ENCODE measurements at places on chromosomes 2 and 18.

- no peak for DNase-seq
These were observed 43.7 kb downstream of the FRZB start for GRCh38 chr2:182822733-182823132.

- DNase-seq = no peak
These were observed 323.4 kb upstream of the RBMS1 start for GRCh38 chr2:160816916-160817499.

DNA sequence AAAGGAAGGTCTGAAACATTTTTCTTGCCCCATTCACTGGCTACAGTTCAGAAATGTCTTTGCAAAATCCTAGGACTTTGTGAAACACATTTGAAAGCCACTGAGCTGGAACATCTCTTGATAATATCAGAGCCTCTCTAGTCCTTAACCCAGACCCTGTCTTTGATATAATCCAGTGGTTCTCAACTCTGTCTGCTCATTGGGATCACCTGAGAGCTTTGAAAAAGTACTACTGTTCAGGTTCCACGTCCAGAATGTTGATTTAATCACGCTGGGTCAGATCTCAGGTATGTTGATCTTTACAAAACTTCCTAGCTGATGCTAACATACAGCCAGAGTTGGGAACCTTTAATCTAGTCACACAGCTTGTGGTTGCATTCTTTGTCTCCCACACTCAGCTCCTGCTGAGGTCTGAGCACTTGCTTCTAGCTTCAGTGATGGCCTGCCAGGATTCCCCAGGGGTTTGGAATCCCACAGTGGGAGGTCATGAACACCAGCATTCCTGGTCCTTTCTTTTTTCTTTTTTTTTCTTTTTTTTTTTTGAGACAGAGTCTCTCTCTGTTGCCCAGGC, 262.7 kb downstream of the SETBP1 start:
- DNase-seq = no peak

- no peak for DNase-seq
These were observed 5.5 kb upstream of the CD226 start for GRCh38 chr18:69953191-69953590.

- DNase-seq = no peak
These were observed 364.4 kb downstream of the ZNF521 start for GRCh38 chr18:24987303-24988252.

- DNase-seq = no peak
These were observed 2.8 kb upstream of the BOK start for GRCh38 chr2:241555711-241556110.

GRCh38 chr2:17380003-17380402, 138.2 kb downstream of the RAD51AP2 start:
- no peak for DNase-seq

GRCh38 chr18:63063171-63063570, 256.4 kb downstream of the BCL2 start:
- DNase-seq = no peak

DNA sequence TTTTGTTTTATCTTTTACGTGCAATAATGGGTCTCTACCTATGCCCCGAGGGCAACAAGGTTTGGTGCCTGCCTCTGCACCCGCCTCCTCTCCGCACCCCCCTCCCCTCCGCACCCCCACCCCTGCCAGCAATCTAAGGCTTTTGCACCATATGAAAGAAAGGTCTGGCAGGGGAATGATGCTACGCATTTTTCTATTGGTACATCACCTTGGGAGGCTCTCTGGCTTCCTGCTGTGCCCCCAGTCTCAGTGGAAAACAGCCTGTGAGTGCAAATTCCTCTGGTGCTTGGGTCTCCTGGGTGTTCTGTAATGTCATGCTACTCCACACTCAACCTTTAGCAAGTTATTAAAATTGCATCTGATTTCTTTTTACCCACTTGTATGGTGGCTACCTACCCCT, 161.3 kb upstream of the SMAD7 start:
- no peak for DNase-seq

GRCh38 chr2:28274911-28275685, 117.6 kb upstream of the FOSL2 start:
- DNase-seq = no peak

DNA sequence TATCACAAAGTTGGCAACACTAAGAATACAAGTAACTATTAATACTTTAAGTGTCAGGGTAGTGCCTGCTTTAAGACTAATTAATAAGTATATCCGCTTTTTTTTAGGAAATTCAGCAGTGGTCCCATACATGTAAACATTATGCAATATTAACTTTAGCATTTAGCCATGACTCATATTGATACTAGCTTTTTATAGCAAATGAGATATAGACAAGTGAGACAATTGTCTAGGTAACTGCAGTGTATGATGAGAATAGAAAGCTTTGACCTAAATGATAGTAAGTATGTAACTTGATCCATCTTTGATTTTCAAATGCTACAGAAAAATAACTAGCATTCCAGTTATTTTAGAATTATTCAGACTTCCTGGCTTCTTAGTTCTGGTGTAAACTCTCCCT, 27.4 kb upstream of the VRK2 start:
- DNase-seq = no peak

GRCh38 chr2:218780851-218781690, 876 bp upstream of the CYP27A1 start:
- DNase-seq = no peak

- DNase-seq = no peak
These were observed 26.1 kb upstream of the ROCK2 start for GRCh38 chr2:11370377-11371091.

DNA sequence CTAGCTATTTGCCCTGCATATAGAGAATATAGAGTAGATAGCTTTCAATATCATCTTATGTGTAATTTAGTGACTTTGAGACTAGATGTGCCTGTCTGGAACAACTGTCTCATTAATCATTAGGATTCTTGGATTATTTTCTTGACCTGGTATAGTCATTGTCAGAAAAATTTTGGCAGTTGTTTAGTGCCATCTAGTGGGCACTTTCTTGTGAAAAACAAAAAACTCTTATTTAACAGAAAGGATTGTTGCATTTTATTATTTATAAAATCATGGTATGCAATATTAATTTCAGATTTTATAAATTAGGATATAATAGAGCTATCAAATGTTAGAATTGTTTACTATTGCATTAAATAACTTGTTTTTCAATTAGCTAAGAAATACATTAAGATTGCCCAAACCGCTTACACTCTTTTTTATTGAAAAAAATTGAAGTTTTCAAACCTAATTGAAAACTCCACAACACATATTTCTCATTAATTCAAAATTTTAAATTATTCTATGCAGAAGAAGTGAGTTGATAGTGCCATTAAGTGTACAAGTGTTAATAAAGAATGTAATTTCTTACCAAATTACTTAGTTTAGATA, 80.3 kb downstream of the DYNAP start:
- no peak for DNase-seq

DNA sequence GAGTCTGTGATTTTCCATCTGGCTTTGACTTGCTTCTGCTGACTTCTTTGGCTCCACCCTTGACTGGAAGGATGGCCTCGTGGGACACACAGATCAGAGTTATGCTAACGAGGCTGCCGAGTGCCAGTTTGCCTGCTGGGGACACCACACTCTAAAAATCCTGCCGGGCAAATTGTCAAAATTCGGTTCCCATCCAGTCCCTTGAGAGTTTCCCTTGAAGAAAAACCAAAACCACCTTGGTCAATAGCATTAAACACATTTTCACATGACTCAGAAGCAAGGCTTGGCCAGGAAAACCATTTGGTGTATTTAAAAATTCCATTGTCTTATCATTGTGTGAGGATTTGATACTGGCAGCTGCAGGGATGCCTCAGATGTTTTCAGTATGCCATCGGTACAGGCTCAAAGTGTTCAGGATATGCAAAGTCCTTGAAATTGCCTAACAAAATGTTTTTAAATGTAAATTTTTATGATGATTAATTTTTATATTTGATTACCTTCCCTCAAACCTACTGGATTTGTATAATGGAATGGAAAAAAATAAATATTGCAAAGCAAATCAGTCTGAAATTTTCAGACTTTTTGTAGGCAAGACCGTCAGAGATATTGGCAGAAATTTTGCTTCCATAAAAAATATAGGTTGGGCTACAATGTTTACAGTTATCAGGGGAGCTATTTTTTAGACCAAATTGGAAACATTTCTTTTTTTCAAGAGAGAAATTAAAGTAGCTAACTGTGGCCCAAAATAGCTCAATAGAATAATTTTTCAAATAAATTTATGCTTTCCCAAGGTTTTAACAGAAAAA, 41.6 kb downstream of the KCNE4 start:
- DNase-seq = no peak

- no peak for DNase-seq
These were observed 565.9 kb upstream of the ID2 start for GRCh38 chr2:8115966-8116365.

- no peak for DNase-seq
These were observed 57.1 kb downstream of the EMX1 start for GRCh38 chr2:72974436-72974754.

DNA sequence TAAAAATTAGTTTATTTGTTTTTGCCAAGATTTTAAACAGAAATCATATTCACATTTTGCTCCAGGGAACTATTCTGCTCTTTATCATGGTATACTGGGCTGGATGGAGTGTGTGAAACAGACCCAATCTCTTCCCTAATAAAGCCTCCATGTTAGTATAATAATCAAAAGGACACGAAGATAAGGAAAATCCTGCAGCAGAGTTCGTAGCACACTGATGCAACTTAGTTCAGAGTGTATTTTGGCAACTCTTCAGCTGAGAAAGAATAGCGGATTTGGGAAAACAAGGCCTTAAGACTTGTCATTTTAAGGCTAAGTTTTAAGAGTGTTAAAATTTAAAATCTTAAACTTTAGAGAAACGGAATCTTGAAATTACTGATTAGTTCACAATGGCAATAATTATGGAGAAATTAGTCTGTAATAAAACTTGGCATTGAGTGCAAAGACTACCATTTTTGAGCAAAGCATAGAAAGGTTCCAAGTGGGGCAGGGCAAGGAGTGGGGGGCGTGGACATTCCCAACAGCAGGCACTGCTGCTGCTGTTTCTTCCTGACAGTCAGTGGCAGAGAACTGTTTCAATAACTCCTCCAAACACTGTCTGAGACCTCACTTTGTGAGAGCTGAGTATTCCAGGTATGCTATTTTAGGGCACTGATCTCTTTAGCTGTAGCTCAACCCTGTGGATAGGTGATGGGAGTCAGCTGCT, 225.0 kb downstream of the HRH4 start:
- no peak for DNase-seq

- DNase-seq = no peak
These were observed 349.8 kb downstream of the TNS1 start for GRCh38 chr2:217652761-217653639.

GRCh38 chr18:61851940-61852451, 40.8 kb downstream of the RNF152 start:
- DNase-seq = no peak

GRCh38 chr2:2699121-2699505, 368.0 kb upstream of the MYT1L start:
- DNase-seq = no peak

GRCh38 chr2:68646303-68646702, 2.9 kb downstream of the PROKR1 start:
- DNase-seq = no peak

- DNase-seq = no peak
These were observed 28.8 kb upstream of the INO80C start for GRCh38 chr18:35526495-35527059.

GRCh38 chr2:47899915-47900816, 6.1 kb downstream of the FBXO11 start:
- no peak for DNase-seq

GRCh38 chr2:178119179-178119922, 7.1 kb downstream of the RBM45 start:
- no peak for DNase-seq

- no peak for DNase-seq
These were observed 297.8 kb upstream of the KCNJ3 start for GRCh38 chr2:154400563-154401290.

DNA sequence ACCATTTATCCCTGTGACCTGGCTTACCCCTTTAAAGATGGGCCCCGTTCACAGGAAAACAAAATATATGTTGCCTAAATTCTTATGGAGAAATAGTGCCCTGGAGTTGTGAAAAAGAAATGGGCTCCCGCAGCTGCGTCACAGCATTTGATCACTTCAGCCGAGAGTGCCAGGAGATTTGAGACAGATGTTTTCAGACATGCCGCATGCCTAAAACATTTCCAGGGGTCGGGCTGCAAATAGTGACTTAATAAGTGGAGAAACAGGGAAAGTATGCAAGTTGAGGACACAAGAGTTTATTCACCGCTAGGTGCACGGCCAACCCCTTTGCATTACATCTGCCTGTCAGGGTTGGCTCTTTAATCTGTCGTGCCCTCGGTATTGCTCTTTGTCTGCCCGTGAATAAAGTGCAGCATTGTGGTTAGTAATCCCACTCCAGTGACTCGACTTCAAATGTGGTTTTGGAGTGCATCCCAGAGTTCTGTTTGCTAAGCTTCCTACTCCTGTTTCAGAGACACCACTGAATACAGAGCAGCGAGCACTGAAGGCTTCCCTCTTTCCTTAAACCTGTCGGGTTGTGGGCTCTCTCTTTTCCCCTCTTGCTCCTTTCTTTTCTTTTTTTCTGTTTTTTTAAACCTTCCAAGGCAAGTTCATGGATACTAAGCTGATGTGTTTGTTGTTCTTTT, 187.5 kb downstream of the LTBP1 start:
- DNase-seq = no peak

GRCh38 chr2:65103013-65103715, 26.7 kb downstream of the RAB1A start:
- DNase-seq = no peak

DNA sequence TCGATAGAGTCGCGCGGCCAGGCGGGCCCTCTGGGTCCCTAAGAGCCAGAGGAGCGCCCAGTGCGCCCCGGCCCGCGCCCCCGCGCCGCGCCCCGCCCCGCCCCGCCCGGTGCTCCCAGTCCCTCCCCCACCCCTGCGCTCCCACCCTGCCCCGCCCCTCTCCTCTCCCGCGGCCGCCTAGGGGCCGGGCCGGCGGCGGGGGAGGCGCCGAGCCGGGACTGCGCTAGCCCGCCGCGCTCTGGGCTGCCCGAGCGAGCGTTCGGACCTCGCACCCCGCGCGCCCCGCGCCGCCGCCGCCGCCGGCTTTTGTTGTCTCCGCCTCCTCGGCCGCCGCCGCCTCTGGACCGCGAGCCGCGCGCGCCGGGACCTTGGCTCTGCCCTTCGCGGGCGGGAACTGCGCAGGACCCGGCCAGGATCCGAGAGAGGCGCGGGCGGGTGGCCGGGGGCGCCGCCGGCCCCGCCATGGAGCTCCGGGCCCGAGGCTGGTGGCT, at the start of gene GPC1:
Gene GPC1, plus strand, starts transcription at position 207 of the 491 bp plus-strand sequence. Its CDS starts 256 bp downstream, at position 463.
- DNase-seq = peak; percentile 72

DNA sequence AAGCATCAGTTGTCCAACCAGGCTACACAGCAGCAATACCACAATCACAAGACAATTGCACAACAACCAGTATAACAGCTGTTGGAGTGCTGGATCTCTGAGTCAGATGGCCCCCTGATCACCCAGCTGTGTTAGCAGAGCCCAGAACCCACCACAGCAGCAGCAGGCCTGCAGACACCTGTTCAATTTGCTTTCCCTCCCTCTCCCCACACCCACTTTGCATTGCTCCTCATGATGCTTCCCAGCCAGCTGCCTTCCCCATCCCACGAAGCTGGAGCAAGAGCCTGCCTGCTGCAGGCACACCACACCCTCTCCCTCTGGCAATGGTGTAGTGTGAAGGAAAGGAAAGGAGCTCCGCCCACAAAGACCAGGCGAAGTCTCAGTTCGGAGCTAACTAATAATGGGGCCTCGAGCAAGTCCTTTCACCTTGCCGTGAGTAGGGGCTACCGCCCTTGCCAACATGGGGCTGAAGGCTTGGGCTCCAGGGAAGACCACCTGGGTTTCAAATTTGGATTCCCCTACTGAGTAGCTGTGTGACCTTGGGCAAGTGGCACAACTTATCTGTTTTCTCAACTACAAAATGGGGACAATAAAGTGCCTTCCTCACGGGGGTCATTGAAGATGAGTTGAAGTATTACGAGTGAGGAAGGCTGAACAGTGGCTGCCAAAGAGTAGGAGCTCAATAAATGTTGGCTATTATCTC, 19.4 kb upstream of the ZBTB7C start:
- no peak for DNase-seq

Data from GM18507 (cell line).